ENCODE measurements at places on chromosomes 6 and 20.

- no peak for DNase-seq
These were observed at the start of gene SMOC2 for GRCh38 chr6:168440520-168441433. Gene SMOC2 (plus strand): TSS chr6:168441184. CDS start chr6:168441371, 187 bp downstream.

- DNase-seq = no peak
These were observed 197.6 kb upstream of the SASH1 start for GRCh38 chr6:148144917-148145521.

DNA sequence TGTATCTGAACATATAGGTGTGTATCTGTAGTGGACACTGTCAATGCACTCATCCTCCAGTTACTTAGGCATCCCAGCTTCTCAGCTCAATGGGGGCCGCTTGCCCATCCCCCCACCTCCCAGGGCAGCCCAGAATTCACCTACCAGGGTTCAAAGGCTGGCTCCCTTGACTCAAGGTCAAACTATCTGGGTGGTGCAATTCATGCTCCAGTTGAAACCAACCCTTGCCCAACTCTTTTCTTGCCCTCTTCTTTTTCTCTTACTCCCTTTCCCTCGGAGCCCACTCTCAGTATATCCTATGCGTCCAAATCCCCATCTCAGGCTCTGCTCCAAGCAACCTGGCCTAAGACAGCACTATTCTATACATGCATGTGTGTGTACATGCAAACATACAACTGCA, 127.4 kb downstream of the BCAS1 start:
- DNase-seq = no peak

DNA sequence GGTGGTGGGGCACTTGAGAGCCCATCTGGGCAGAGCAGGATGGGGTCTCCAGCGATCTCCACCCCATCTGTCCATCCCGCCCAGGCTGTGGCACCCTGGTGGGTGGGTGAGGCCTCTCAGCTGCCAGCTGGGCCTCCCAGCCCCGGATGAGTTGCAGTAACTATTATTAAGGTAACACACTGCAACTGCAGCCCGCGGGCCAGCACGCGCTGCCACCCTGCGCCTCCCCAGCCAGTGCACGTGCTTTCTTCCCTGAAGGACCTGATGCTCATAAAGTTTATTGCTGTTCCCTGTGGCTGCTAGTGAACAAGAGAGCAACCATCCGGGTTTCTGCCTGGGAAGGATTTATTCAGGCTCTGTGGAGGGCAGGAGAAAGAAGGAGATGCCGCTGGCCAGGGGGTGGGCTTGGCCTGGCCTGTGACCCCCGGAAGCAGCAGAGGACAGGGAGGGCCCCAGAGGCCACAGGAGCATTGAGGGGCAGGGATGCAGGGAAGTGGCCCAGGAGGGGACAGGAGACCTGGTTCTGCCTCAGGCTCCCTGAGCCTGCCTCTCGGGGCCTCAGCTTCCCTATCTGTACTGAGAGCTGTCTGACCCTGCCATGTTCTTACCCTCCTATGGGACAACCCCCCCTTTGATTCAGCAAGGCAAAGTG, 1.7 kb downstream of the IP6K3 start:
- DNase-seq = no peak

- no peak for DNase-seq
These were observed 223.6 kb downstream of the OGFRL1 start for GRCh38 chr6:71512256-71512655.

- DNase-seq = no peak
These were observed 126.3 kb downstream of the KIF16B start for GRCh38 chr20:16446991-16447390.

DNA sequence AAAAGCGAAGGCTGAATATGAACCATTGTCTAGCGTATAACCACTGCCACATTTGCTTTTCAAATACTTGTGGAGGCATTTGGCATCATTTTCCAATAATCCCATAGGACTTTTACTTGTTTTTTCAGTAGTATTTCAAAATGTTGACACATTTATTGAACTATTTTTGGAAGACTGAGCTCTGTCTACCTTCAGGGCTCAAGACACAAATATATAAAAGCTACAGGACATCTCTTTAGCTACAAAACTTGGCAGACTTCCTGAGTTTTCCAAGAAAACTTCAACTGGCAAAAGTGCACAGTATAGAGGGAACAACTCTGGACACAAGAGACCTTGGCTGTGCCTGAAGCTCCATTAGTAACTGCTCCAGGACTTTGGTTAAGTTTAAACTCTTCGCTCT, 13.4 kb downstream of the EPB41L2 start:
- DNase-seq = no peak
